K562 (cell line): ENCODE measurements at places on chromosomes 13 and 19. TPM values are rescaled to one million over a fixed set of nuclear protein-coding genes. Genes with fewer than 3 reads are reported as not detected.

The PSG4 gene
- not detected in 2 replicates for total RNA-seq

The PCP2 gene
- 0.96 and 1.3 TPM in 2 replicates for total RNA-seq

The KLF1 gene
- total RNA-seq: 144 and 168 TPM in 2 replicates

The ERICH6B gene
- total RNA-seq: not detected in 2 replicates

The TPTE2 gene
- total RNA-seq: not detected in 2 replicates

The NLRP5 gene
- 0.04 TPM in 1 of 2 replicates, not detected in the other for total RNA-seq

The CRX gene
- not detected in 2 replicates for total RNA-seq

The FGF9 gene
- not detected in 2 replicates for total RNA-seq

The GRK1 gene
- not detected in 2 replicates for total RNA-seq

The LIPE gene
- 0.22 and 0.27 TPM in 2 replicates for total RNA-seq

The UPF3A gene
- total RNA-seq: 36.0 and 40.9 TPM in 2 replicates

GRCh38 chr13:30333616-30334015 lies 26.3 kb upstream of the KATNAL1 start:
- no peak for DNase-seq

GRCh38 chr19:18269070-18269723 lies 5.1 kb downstream of the IQCN start:
- no peak for DNase-seq

- no peak for DNase-seq
Observed at GRCh38 chr13:80924596-80924995, 583.7 kb upstream of the SPRY2 start.

GRCh38 chr19:56112313-56112709 lies 8.8 kb downstream of the ZNF787 start:
- DNase-seq: no peak

DNA sequence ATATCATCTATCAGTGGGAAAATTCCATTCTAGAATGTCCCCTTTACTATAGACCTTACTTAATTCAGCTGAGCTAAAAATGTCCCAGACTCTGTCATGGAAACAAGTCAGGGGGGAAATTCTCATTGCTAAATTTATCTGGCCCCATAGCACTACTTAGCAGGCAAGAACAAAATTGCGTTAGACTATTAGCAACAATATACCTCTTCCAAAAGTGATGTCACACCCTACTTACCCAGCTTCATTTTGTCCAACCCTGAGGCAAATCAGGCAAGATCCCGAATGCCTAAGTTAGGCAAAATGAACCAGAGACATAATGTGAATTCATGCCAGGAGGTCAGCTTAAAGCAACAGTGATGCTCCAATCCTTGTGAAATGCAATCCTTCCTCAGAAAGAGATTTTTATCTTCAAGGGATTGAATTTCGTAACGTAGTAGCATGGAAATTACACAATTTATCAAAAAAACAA lies 93.7 kb downstream of the FRY start:
- DNase-seq: no peak

GRCh38 chr19:32649751-32650150 lies 25.2 kb downstream of the ANKRD27 start:
- DNase-seq: no peak

- DNase-seq: no peak
Observed at GRCh38 chr19:47494211-47494547, 10.2 kb upstream of the KPTN start.

GRCh38 chr19:4754248-4754647 lies 30.6 kb upstream of the DPP9 start:
- peak; percentile 12 for DNase-seq

GRCh38 chr19:38336638-38337359 lies 1.2 kb downstream of the CATSPERG start:
- DNase-seq: peak; percentile 94

GRCh38 chr19:45443462-45444317 lies 20.0 kb upstream of the ERCC1 start:
- DNase-seq: peak; percentile 95

- DNase-seq: no peak
Observed at GRCh38 chr19:45322744-45323281, at the start of gene CKM. Gene CKM (minus strand): TSS chr19:45322875. CDS start chr19:45319713, 3,162 bp downstream.

- DNase-seq: no peak
Observed at GRCh38 chr19:13064092-13064489, 38.6 kb downstream of the LYL1 start.

GRCh38 chr13:39957868-39958677 lies 302.6 kb downstream of the COG6 start:
- no peak for DNase-seq

- DNase-seq: no peak
Observed at GRCh38 chr13:99281811-99282263, 23.7 kb upstream of the GPR18 start.

DNA sequence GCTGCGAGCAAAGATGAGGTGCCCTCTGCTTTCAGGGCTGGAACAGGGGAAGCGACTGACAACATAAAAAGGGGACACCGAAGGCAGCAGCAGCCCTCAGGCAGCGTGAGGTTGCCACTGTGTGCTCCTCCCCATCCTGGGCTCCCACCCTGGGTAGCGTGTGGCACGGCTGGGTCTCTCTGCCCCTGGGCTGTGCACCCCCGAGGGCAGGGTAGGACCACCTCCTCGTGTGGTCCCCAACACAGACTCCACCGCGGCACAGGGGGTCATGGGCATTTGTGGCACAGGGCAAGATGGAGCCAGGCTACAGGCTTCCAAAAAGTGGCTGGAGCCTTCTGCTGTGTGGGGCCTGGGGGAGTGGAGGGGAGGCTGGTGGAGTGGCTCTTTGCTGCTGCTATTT lies 6.5 kb upstream of the RSPH6A start:
- DNase-seq: no peak

- peak; percentile 58 for DNase-seq
Observed at GRCh38 chr19:3471954-3472655, 8.2 kb downstream of the SMIM24 start.

- DNase-seq: no peak
Observed at GRCh38 chr13:64314331-64314730, 2898.7 kb upstream of the PCDH20 start.

DNA sequence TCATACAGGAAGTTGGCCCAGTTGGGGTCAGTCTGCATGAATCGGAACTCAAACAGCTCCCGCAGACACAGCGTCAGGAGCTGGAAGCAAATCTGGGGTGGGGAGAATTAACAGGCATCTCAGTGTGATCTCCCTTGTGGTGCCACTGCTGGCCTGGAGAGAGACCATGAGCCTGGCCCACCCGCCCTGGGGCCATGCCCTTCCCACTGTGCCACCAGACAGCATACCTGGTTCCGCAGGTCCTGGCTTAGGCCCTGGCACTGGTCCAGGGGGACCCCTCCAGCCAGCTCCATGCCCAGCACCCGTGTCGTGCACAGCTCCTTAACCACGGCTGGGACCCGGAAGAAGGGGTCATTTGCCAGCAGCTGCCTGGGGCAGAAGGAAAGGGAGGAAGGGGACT lies 9.6 kb upstream of the NUMBL start:
- no peak for DNase-seq

GRCh38 chr13:70585109-70585508 lies 476.9 kb upstream of the KLHL1 start:
- no peak for DNase-seq

GRCh38 chr13:39821977-39822376 lies 166.5 kb downstream of the COG6 start:
- DNase-seq: no peak

- DNase-seq: no peak
Observed at GRCh38 chr13:47859165-47859564, 141.9 kb downstream of the SUCLA2 start.

DNA sequence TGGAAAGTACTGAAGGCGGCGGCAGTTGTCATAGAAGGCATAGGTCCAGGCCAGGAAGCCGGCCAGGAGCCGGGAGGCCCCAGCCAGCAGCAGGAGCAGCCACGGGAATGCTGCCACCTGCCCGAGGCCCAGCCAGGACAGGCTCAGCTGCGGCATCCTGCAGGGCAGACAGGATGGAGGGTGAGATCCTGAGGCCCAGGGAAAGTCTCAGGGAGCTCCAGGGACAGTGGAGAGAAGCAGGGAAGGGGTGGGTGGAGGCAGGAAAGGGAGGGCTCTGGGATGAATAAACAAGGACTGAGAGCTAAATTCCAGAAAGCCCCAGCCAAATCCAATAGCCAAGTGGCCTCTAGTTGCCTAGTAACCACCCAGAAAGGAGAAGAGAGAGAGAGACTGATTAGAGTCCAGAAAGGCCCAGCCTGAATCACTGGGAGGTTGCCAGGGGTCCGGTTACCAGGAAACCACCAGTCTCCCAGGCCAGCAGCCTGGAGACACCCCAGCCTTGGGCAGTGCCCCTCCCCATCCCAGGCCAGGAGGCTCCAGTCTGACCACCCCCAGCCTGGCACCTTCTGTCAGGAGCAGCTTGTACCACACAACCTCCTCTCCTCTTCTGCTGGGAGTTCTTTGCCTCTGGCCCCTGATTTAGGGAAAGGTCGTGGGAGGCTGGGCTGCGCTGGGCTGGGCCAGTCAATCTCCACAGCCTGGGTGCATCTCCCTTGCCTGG lies 7.5 kb upstream of the OR10H5 start:
- DNase-seq: no peak
